ENCODE measurements at places on chromosomes 1 and 21.

- no peak for DNase-seq
These were observed 25.6 kb downstream of the TOMM20 start for GRCh38 chr1:235102993-235103411.

GRCh38 chr1:111992476-111992875 lies 3.0 kb upstream of the KCND3 start:
- no peak for DNase-seq

- DNase-seq, result no peak
These were observed 46.5 kb upstream of the TENT5B start for GRCh38 chr1:27058966-27059669.

GRCh38 chr21:18104802-18105201 lies 139.8 kb upstream of the CHODL start:
- DNase-seq, result no peak

GRCh38 chr21:35303085-35303484 lies 254.0 kb upstream of the RUNX1 start:
- DNase-seq, result no peak

GRCh38 chr1:230750576-230750975 lies 3.4 kb downstream of the CAPN9 start:
- DNase-seq, result no peak

DNA sequence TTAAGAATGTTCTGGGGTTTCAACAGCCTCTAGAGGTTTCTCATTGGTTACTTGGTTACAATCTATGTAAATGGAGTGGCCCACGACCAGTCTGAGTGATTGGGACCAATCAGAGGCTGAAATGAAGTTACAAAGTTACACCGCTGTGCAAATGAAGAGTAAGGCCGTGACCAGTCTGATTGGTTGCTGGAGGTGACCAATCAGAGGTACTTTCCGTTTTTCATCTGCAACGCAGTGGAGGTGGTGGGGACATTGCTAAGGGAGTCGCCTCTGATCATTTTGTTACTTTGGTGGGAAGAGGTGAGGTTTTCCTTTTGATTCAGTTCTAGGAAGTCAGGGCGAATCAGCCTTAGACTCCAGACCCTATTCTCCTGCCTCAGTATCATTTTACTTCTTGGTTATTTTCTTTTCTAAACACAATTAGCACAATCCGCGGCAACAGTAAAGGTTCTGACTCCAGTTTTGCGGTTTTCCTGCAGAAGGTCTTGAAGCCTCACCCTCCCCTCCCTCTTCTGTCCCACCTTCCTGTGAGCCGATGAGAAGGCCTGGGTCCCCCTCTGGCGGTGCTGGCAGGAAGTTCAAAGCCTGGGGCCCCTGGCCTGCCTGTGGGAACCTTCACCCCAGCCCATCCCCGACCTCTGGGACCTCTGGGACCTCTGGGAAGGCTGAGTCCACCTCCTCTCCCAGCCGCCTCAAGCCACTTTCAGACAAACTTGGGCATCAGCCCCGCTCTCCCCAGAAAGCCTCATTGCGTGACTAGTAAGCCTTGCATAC lies 38.7 kb upstream of the TTC34 start:
- peak; percentile 39 for DNase-seq

- no peak for DNase-seq
These were observed 12.1 kb upstream of the GBP6 start for GRCh38 chr1:89351597-89352311.

DNA sequence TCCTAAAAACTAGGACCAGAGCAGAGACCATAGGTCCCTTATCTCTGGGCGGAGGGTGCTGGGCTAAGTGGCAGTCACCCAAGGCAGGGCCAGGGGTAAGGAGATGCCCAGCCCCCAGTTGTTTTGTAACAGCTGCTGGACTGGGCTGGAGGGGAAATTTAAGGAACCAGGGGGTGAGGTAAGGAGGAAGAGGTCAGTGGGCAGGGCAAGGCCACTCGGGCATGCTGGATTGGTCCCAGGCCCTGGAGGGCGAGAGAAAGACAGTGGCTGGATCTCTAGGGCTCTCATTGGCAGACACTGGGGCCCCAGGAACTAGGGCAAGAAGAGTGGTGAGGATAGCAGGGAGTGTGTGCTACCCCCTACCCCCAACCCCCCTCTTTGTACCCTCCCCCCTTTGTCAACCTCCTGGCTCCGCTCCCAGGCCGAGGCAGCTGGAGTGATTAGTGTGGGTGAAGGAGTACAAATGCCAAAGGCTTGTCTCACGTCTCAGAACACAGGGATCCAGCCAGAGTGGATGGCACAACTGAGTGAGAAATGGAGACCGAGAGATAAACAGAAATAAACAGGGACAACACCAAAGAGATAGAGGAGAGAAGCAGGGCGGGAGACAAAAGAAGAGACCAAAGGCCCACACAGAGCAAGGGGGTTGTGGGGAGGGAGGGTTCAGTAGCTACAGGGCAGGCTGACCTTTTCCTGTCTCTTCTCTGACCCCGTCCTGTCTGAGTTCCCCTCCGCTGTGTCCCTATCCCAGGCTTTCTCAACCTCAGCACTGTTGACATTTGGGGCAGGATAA lies 20.5 kb upstream of the THRAP3 start:
- DNase-seq, result no peak

DNA sequence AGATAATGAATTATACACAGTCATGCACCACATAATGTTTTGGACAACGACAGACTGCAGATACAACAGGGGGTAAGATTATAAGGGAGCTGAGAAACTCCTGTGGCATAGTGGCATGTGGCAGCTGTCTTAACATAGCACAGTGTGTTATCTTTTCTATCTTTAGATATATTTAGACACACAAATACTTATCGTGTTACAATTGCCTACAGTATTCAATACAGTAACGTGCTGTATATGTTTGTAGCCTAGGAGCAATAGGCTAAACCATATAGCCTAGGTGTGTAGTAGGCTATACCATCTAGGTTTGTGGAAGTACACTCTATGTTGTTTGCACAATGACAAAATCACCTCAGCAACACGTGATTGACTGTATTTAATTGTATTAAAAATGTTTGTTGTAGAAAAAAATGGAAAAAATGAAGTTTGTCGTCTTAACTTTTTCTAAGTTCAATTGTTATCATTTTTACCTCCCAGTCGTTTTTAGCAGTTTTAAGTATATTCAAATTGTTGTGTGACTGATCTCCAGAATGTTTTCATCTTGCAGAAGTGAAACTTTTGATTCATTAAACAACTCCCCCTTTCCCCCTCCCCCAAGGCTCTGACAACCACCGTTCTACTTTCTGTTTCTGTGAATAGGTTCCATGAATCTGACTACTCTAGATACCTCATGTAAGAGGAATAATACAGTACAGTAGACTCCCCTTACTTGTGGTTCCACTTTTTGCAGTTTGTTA lies 351.0 kb upstream of the B3GALT2 start:
- peak; percentile 74 for DNase-seq

- no peak for DNase-seq
These were observed 82.8 kb upstream of the C1orf87 start for GRCh38 chr1:60156371-60156770.

DNA sequence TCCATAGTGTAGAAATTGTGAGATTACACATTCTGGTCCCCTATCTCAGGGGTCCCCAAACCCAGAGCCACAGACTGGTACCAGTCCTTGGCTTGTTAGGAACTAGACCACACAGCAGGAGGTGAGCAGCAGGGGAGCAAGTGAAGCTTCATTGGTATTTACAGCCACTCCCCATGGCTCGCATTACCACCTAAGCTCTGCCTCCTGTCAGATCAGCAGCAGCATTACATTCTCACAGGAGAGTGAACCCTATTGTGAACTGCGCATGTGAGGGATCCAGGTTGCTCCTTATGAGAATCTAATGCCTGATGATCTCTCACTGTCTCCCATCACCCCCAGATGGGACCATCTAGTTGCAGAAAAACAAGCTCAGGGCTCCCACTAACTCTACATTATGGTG lies 229.7 kb upstream of the IRF2BP2 start:
- DNase-seq, result no peak

GRCh38 chr1:203526130-203526529 lies 32.2 kb downstream of the OPTC start:
- DNase-seq, result no peak

GRCh38 chr1:27555700-27556424 lies 48.1 kb downstream of the AHDC1 start:
- DNase-seq, result no peak

DNA sequence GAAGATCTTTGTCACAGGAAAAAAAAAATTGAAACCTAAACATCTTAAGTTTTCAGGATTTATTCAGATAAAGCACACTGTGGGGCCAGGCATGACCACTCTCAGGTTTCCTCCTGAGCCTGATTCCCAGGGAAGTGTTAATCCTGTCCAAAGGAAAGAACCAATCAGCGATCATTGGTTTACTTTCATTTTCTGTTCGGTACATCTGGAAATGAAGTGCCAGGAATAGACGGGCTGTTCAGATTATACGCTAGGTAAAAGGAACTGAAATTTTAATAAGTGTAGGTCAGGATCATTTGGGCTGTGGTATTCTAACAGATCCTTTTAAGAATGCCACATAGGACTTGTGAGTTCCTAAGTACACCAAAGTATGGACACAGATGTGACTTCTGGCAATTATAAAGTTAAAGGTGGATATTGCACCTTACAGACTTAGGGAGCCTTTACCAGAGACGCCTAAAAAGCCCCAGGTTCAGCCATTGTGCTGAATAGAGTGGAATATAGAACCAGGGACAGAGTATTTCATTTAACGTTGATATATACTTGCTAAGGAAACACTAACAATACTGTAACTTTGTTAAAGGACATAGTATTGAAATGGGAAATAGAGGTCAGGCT lies 9.3 kb upstream of the CACYBP start:
- no peak for DNase-seq

- no peak for DNase-seq
These were observed 13.5 kb upstream of the OR2G2 start for GRCh38 chr1:247574664-247575063.

DNA sequence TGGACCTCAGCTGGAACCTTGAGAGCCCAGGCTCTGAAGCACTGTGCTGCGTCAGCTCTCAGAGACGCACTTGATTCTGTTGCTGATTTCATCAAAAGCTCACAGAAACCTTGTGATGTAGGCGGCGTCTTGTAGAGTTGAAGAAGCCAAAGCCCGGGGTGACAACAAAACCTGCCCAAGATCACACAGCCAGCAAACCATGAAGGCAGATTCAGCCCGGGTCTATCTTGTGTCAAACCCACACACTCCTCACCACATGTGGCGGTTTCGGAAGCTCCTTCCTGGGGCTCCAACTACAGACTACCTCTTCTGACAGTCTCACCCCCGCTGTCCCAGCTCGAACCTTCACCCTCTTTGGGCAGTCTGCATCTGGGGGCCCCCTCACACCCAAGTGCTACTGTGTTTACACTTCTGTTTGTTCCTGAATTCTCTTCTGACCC lies 50.4 kb downstream of the TENT5C start:
- DNase-seq, result peak; percentile 82

DNA sequence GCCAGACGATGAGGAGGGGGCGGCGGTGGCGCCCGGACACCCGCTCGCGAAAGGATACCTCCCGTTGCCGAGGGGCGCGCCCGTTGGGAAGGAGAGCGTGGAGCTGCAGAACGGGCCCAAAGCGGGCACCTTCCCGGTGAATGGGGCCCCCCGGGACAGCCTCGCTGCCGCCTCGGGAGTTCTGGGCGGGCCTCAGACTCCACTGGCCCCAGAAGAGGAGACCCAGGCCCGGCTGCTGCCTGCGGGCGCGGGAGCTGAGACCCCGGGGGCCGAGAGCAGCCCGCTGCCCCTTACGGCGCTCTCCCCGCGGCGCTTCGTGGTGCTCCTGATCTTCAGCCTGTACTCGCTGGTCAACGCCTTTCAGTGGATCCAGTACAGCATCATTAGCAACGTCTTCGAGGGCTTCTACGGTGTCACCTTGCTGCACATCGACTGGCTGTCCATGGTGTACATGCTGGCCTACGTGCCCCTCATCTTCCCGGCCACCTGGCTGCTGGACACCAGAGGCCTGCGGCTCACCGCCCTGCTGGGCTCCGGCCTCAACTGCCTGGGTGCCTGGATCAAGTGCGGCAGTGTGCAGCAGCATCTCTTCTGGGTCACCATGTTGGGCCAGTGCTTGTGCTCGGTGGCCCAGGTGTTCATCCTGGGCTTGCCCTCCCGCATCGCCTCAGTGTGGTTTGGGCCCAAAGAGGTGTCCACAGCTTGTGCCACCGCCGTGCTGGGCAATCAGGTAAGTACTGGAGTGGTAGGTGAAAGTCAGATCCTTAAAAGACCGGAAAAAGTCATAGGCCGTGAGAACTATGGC lies 588 bp downstream of the FLVCR1 start:
- no peak for DNase-seq

GRCh38 chr1:110502402-110503151 lies 16.4 kb downstream of the KCNA10 start:
- no peak for DNase-seq

DNA sequence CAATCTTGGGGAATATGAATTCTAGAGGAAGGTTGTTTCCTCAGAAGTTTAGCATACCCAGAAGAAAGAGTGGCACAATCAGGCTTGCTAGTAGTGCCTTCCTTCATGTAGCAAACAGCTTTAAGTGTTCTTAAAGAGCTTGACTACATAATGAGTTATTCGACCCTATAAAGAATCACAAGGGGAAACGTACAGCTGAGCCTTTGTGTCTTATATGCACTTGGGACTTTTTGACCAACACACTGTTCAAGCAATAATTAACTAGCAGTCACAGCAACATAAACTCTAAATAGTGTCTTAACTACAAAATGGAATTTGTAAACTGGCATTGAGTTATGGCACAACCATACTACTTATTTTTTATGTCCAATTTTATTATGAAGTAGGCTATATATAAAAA lies 86.1 kb downstream of the TTLL7 start:
- no peak for DNase-seq

All from stimulated activated naive CD4-positive, alpha-beta T cell treated with Interleukin-2 at 50 U/mL for 16 hours (primary cell).